ENCODE measurements at places on chromosomes 13 and 19.
A peak's percentile ranks its signal among the peaks of the same experiment; 100 is the strongest.

DNA sequence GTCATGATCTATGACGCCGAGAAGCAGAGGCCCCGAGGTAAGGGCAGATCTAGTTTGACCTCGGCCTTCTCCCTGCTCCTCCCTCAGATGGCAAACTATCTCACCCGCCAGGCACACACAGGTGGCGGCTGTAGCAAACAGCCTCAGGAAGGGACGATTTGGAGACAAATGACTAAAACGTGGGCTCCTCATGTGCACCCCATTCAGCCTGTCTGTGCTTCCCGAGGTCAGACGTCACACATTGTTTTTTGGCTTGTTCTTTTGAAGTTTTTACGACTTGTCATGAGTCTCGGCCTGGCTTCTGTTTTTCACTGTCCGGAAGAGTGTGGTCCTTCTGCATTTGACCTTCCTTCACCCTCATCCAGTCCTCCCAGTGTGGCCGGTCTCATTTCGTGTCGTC lies 15.0 kb downstream of the DAZAP1 start:
- no peak for DNase-seq

- DNase-seq: peak; percentile 1
Measured at GRCh38 chr13:62038214-62038613, 622.6 kb upstream of the PCDH20 start.

DNA sequence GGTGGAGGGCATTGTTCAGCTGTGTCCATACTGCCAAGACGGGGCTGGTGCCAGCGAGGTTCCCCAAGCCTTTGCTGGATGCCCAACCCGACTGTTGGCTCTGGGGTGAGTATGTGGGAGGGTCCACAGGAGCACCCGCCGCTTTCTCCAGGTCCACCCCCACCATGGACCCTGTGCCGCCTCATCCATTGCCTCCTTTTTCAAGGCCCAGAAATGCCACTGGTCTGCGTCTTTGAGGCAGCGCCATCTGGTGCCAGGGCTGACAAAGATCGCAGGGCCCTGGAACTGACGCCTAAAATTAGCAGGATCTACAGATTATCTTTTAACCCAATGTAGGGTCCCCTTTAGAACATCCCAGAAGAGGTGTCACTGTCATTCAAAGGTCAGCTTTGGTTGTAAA lies 34.6 kb downstream of the NFIX start:
- no peak for DNase-seq

DNA sequence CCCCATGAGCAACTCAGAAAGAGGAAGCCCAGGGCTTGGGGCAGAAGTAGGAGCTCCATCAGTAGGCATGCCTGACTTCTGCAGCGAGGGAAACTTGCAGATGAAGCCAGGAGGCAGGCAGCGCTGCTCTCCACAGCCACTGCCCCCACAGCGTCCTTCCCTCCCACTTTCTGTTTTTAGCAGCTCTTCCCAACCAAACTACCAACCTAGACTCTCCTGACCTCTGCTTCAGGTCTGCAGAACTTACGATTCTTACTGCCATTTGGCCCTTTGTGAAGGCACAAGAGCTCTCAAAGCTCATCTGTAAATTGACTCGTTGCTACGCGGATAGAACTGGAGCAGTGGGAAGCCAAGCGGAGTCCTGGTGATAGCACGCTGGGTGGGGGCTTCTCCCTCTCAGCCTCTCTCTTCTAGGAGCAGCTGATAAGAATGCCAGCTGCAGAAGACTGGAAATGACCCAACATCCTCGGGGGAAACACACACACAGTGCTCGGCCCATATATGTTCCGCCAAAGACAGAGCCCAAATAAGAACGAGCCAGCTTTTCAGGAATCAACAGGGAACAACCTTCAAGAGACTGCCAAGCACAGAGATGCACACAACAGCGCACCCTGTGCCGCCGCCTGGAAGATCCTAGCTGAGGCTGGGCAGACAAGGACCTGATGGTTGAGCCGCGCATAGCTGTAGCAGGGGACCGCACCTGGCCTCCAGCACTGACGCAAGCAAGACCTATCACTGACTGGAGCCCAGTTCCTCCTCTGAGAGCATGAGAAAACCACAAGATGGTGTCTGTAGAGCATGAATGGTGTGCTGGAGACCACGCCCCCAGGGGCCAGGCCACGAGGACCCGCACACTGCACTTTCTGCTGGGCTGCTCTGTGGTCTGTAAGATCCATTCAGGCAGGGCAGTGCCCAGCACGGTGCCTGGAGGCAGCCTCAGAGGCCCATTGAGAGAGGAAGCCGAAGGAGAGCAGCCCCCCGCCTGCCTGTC lies 15.9 kb upstream of the SLC35E1 start:
- DNase-seq: peak; percentile 13

DNA sequence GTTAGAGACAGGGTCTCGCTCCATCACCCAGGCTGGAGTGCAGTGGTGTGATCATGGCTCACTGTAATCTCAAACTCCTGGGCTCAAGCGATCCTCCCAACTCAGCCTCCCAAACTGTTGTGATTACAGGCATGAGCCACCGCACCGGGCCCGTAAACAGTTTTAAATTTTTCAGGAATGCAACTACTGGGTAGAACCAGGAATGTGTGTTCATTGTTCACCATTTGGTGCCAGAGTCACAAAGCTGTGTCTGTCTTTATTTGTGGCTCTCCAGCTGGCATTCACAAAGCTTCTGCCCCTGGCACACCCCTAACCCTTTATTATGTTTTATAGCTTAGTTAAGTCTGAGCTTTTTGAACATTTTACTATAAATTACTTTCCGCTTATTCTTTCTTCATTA lies 19.8 kb upstream of the ACP7 start:
- no peak for DNase-seq

DNA sequence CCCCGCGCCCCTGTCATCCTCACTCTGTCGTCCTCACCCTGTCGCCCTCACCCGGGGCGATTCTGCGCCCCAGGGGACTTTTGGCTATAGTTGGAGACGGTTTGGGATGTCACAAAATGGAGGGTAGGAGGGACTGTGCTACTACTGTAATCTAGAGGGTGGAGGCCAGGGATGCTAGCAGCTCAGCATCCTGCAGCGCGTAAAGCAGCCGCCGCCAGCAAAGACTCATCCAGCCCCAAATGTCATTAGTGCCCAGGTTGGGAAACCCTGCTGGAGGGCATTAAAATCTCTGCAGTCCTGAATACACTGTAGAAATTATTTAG lies 362 bp downstream of the ZNF557 start:
- DNase-seq: no peak

DNA sequence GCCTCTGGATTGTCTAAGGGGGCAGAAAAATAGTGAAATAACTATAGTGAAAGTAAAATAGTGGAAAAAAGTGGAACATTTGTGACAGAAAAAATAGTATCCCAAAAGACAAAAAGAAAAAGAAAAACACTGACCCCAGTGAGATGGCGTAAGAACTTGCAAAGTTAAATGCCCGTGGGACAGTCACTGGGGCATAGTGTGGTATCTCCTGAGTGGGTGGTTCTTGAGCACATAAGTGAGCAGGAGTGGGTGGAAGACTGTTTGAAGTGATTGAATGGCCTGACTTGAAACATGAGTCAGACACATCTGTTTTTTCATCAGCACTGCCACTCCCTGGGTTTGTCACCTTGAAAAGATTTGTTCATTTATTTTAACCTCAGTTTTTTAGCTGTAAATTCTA lies 2.5 kb downstream of the ZNF430 start:
- DNase-seq: peak; percentile 34

DNA sequence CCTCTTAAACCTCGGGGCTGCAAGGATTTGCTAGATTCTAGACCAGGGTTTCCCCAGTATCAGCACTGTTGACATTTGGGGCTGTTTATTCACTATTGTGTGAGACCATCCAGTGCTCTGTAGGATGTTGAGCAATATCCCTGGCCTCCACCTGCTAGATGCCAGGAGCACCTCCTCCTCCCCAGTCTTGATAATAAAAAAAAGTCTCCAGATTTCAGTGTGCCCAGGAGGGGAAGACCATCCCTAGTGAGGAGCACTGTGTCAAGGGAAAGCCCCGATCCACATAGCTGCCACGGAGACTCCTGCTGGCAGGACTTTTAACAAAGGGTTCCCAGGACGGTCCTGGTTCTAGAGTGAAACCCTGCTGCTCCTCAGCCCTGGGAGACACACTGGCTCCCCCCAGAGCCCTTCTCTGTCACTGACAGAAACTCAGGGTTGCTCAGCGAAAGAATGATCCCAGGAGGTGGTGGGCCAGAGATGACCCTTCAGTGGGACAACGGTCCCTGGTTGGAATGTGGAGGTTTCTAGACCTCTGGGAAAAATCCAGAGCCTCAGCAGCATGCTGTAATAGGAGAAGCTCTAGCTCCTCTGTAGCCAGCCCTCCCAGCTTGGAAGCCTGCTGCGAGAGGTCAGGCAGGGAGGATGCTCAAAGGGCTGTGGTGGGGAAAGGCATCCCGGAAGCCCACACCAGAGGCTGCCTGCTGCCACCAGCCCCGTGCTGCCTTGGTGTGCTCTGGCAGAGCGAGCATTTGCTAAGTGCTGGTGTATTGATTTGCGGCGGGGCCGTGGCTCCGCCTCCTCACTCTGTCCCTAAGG lies 20.3 kb downstream of the LYL1 start:
- peak; percentile 59 for DNase-seq

GRCh38 chr19:47381653-47382279 lies 32.7 kb downstream of the DHX34 start:
- DNase-seq: no peak

DNA sequence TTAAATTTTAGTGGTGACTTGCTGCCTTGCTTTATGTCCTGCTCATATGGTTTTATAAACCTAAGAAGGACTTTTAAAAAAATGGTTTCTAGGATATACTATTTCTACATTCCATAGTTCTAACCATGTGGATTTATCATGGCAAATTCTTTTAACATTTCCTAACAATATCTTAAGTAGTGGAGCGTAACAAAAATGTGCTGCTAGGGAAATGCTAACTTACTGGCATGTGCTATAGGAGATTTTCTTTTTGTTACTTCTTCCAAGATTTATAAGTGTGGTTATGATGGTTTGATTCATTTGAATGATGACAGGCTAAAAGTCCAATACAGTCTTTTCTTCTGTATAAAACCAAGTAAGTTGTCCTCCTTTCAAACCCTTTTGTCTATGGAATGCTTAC lies 713.7 kb downstream of the SLITRK1 start:
- peak; percentile 20 for DNase-seq

GRCh38 chr13:97855570-97856303 lies 97.7 kb upstream of the IPO5 start:
- DNase-seq: peak; percentile 93

- peak; percentile 98 for DNase-seq
Measured at GRCh38 chr13:44904967-44905366, 84.3 kb downstream of the NUFIP1 start.

- DNase-seq: no peak
Measured at GRCh38 chr13:79398127-79398526, 7.9 kb downstream of the RBM26 start.

DNA sequence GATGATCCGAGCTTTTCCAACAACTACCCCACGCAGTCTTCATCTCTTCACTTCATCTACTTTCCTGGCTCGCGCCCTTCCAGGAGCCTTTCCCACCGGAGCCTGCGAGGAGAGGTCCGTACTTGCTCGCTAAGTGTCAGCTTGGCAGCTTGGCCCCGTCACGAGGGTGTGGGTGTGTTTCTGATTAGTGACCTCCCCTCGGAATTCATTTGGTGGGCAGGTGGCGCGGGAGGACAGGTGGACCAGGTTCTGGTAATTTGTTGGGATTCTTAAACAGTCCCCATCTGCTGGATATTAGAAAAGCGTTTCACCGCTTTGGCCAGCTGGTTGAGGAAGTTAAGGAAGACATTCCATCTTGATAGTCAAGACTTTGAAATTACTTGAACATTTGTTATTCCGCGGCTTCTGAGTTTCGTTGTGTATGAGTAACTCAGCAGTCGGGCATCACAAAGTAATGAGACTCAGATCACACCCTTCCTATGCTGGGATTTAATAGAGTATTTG lies 515 bp downstream of the UFM1 start:
- DNase-seq: peak; percentile 68

DNA sequence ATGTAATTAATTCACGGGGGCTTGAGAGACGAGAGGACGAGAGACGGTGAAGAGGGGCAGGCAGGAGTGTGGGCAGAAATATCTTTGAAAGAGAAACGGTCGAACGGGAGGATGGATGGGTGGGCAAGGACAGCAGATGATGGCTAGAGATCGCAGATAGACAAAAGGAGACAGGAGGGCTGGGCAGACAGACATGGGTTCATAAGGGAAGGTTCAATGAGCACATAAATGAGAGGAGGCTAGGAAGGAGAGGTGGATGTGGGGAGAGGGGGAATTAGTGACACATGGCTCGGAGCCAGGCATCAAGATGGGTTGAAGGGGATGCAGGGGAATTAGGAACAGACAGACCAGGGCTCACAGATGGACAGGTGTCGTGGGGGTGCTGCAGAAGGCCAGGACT lies 1.1 kb downstream of the SYT3 start:
- no peak for DNase-seq

- no peak for DNase-seq
Measured at GRCh38 chr19:40813182-40813581, 14.2 kb downstream of the EGLN2 start.

- no peak for DNase-seq
Measured at GRCh38 chr13:82220641-82221040, 1661.6 kb downstream of the SLITRK1 start.

DNA sequence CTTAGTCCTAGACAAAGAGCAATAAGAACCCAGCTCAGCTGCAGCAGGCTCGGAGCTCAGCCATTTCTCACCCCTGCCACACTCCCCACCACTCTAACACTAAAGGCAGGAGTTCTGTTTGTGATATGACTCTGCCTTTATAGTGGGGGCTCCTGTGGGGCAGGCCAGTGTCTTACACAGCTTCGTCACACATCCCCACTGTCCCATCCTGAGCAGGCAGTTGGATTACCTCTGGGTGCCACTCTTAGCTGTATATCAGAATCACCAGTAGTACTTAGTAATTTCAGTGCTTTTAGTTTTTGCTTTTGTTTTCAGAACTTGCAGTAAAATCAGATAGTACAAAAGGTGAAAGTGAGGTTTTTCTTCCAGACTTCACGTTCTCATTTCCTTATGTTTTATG lies 16.8 kb downstream of the SAMD4B start:
- DNase-seq: no peak

GRCh38 chr13:23458989-23459388 lies 25.5 kb upstream of the SACS start:
- no peak for DNase-seq

DNA sequence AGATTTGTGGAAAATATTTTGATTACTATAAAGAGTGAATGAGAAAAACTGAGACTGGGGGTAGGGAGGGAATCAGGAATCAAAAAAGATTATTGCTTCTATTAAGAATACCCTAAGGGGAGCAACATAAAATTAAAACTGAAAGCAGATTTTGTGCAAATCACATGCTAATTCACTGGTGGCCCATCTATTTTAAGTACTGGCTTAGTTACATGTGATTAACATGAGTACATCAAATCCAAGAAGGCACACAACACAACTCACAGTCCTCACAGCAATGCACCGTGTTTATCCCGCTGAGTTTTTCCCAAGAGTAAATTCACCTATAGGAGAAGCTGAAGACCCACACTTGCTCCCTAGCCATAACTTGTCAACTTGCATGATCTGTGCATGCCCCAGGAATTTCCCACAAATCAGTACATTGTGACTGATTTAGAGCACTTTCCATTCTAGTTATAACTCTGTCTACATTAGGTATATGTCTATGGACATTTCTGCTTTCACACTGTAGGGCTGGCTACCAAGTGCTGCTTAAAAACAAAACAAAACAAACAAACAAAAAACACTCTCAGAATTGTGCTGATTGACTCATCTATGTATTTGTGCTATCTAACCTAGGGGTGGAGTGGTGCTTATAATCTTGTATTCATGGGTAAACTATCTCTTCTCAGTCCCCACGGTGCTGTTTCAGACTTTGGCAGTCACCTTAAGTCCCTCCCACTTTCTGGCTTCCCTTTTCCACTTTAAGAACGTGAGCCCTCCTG lies 24.3 kb downstream of the AMER2 start:
- no peak for DNase-seq

Measured in fibroblast of lung (primary cell).